Neural progenitor cell (in vitro differentiated cells): ENCODE measurements at places on chromosomes 5 and 9. TPM values are rescaled to one million over a fixed set of nuclear protein-coding genes. Genes with fewer than 3 reads are reported as not detected.

Gene CCDC192
- 2.7 TPM in 1 of 2 replicates, not detected in the other for total RNA-seq

Gene SNCAIP
- 4.8 and 5.4 TPM in 2 replicates for total RNA-seq

Gene SLCO6A1
- total RNA-seq: 0.51 and 2.1 TPM in 2 replicates

Gene PCAT7
- 12.3 and 19.9 TPM in 2 replicates for total RNA-seq

Gene SEMA6A
- 75.3 and 86.4 TPM in 2 replicates for total RNA-seq

Gene EXD3
- 4.7 and 25.1 TPM in 2 replicates for total RNA-seq

Gene DAB2
- total RNA-seq: 9.9 and 10.3 TPM in 2 replicates

Gene RPP25L
- 17.4 and 40.1 TPM in 2 replicates for total RNA-seq

Gene LCN9
- 2.4 and 6.6 TPM in 2 replicates for total RNA-seq

Gene TPPP
- 0.87 TPM in 1 of 2 replicates, not detected in the other for total RNA-seq

Gene IFNB1
- total RNA-seq: not detected in 2 replicates

Gene LCP2
- total RNA-seq: not detected in 2 replicates

Gene SPATA31C1
- not detected in 2 replicates for total RNA-seq

Gene C7
- total RNA-seq: not detected in 2 replicates

Gene TMEM232
- total RNA-seq: 2.0 and 5.2 TPM in 2 replicates

Gene PCDHB4
- 1.9 and 2.3 TPM in 2 replicates for total RNA-seq

Gene ZDHHC21
- total RNA-seq: 14.4 and 22.5 TPM in 2 replicates

Gene FOXD4L4
- 0.15 TPM in 1 of 2 replicates, not detected in the other for total RNA-seq

Gene NRARP
- total RNA-seq: 20.7 and 25.2 TPM in 2 replicates

Gene PCDHGB1
- total RNA-seq: 3.6 and 4.3 TPM in 2 replicates

Gene FBXL7
- total RNA-seq: 12.3 and 14.0 TPM in 2 replicates

Gene HMGXB3
- 23.1 and 31.3 TPM in 2 replicates for total RNA-seq

Gene NUTM2F
- total RNA-seq: 0.22 TPM in 1 of 2 replicates, not detected in the other

Gene WDR31
- 2.5 and 3.2 TPM in 2 replicates for total RNA-seq

Gene ANKRD31
- 0.74 and 0.75 TPM in 2 replicates for total RNA-seq

Gene LCN2
- total RNA-seq: not detected in 2 replicates

Gene ARSI
- total RNA-seq: 4.2 and 13.1 TPM in 2 replicates

Gene TERT
- 2.4 and 14.8 TPM in 2 replicates for total RNA-seq

Gene TMOD1
- 0.15 TPM in 1 of 2 replicates, not detected in the other for total RNA-seq

Gene PROB1
- total RNA-seq: 0.67 and 2.6 TPM in 2 replicates

Gene ECSCR
- total RNA-seq: not detected in 2 replicates

Gene PCDHAC2
- 1.9 and 2.5 TPM in 2 replicates for total RNA-seq

Gene PCDH12
- not detected in 2 replicates for total RNA-seq

Gene SLC36A2
- total RNA-seq: not detected in 2 replicates

Gene LCN1
- total RNA-seq: not detected in 2 replicates
